GM12878 (cell line): ENCODE measurements at places on chromosomes 11 and 22. TPM values are rescaled to one million over a fixed set of nuclear protein-coding genes. Genes with fewer than 3 reads are reported as not detected.

Gene HBE1
- polyA plus RNA-seq, result not detected in 2 replicates

Gene GANAB
- 95.7 and 107 TPM in 2 replicates for polyA plus RNA-seq

Gene ELFN2
- not detected in 2 replicates for polyA plus RNA-seq

Gene C22orf42
- polyA plus RNA-seq, result not detected in 2 replicates

Gene RNF169
- polyA plus RNA-seq, result 0.74 and 0.79 TPM in 2 replicates

Gene SHANK2
- polyA plus RNA-seq, result not detected in 2 replicates

Gene DCHS1
- 0.04 TPM in 2 replicates for polyA plus RNA-seq

Gene PHLDA2
- 0.16 and 0.28 TPM in 2 replicates for polyA plus RNA-seq

Gene TSGA10IP
- polyA plus RNA-seq, result not detected in 2 replicates

Gene MFRP
- polyA plus RNA-seq, result not detected in 2 replicates

DNA sequence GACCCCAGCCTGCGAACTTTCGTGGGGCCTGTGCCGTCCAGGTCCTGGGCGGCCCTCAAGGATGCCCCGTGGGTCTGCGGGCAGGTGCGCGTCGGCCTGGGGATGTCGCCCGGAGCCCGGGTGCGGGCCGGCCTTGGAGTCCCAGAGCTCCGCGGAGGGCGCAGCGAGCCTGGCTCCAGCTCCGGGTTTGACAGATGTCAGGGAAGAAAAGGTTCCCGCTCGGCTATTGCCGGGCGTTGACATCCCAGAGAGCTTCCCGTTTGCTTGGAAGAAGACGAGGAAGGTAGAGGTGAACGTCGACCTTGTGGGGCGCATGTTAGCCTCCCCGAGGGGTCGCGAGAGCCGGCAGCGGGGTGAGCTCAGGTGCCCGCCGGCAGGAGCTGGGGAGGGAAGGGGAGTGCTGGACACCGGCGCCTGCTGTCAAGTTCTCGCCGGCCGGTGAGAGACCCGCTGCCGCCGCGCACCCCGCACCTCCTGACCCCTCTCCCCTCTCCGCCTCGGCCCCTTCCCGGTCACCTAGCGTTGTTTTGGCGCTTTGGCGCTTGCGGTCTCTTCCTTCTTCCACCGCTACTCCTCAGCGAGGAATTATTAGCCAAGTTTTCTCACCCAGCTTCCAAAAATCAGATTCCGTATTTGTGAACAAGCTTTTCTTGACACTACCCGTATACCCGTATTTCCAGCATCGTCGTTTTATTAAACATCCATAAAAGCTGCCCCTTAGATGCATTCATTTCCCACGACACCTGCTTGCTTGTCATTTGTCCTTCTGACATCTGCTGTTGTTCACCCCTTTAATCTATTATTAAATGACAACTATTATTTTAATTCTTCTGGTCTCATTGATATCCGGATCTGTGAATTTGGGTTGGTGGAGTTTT is 1.3 kb downstream of the BMAL1 start:
- no peak for DNase-seq

- DNase-seq, result no peak
These were observed 2.8 kb upstream of the CRACR2B start for GRCh38 chr11:824942-825341.

- peak; percentile 70 for DNase-seq
These were observed at the start of gene C2CD2L for GRCh38 chr11:119106564-119107537. Gene C2CD2L (plus strand): TSS chr11:119107344. CDS start chr11:119107742, 398 bp downstream.

GRCh38 chr11:33347490-33348125 is 90.4 kb downstream of the HIPK3 start:
- no peak for DNase-seq

GRCh38 chr11:39745401-39745800 is 1714.1 kb downstream of the LRRC4C start:
- no peak for DNase-seq

DNA sequence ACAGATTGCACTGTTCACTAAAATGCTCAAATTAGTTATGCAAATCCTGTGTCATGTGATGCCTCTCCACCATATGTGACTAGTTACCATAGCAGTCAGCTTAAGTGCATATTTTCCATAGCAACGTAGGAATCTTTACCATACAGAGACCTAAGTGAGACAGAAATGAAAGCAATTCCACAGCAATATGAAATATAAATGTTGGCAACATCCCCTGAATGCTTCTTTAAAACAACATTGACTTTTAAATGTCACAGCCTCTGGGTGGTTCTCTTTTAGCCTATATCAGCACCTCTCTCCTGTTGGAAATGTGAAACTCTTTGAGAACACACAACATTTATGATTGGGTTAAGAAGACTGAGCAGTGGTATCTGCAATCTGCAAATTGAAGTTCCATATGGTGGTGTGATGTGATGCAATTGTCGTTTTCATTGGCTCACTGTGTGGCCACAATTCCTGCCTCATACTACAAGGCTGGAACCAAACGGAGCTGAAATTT is 814.6 kb downstream of the DLG2 start:
- DNase-seq, result no peak

GRCh38 chr22:36469094-36469710 is 12.2 kb downstream of the TXN2 start:
- no peak for DNase-seq

DNA sequence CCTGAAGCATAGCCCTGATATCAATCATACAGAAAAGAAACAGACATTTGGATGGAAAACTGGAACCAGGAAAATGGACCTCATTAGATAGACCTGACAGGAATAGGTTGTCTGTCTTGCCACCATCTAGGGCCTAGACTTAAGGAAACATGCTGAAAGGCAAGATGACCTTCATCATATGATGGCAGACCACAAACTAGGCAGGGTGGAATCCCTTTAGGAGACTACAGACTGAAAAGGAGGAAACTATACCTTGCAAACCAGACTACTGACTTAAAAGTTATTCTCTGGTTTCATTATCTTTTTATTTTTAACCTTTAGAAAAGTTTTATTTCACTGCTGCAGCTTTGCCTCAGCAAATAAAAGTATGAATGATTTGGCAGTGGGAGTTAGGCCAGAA is 20.3 kb downstream of the SBF2 start:
- DNase-seq, result no peak

GRCh38 chr11:114397349-114397982 is 2.8 kb downstream of the C11orf71 start:
- no peak for DNase-seq

DNA sequence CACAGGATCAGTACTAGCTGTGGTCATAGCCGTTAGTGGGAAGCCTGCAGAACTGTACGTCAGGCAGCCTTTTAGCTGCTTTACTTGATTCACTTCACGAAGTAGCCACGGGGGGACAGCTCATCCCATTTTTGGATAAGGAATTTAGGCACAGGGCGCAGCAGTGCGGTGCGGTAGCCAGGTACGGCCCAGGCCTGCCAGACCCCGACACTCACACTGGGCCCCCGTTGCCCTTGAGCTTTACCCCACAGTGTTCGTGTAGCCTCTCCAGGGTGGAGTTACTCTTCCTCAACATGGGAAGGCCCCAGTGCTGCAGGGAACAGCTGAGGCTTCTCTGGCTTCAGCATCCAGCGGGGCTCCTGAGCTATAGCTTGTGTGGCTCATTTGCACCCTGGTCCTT is 59.4 kb downstream of the SBF1 start:
- DNase-seq, result no peak

GRCh38 chr22:41780746-41781505 is 19.6 kb upstream of the CCDC134 start:
- DNase-seq, result peak; percentile 90

DNA sequence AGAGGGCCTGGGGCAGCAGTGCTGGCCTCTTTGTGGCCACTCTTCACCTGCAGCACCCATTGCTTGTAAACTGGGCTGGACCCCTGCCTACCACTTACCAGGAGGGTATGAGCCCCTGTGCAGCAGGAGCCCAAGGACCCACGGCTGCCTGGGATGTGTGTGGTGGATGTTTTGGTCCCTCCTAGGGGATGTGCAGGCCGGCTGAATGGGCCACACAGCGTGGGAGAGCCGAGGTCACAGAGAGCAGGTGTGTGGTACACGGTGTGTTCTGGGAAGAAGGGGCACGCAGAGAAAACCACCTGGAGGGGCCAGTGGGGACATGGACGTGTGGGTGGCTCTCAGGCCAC is 19.3 kb upstream of the GNB1L start:
- no peak for DNase-seq

DNA sequence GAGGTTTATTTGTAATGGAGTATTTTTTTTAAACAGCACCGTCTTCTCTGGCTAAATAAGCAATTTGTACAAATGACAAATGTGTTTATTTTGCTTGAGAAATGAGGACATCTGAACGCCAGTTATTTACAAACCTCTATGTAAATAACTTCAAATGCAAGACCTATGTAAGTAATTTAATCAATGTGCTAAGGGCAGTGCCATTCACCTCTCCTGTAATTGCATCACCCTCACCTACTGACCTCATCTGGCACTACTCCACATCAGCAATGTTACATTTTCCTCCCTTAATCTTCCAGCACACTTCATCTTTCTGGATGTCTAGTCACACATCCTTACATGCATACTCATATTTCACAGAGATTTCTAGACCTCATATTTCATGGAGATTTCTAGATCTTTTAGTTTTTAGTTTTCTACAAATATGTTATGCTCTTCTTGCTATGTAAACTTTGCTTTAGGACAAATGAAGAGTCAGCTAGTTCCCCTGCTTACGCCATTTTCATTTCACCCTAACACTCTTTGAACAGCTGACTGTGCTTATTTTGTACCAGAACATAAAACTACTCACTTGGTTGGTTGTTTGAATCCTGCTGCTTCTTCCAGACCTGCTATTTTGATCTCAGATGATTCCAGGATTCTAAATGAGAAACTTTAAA is 238.6 kb downstream of the GRM5 start:
- DNase-seq, result no peak

GRCh38 chr11:69486773-69487291 is 5.4 kb downstream of the LINC01488 start:
- DNase-seq, result no peak

GRCh38 chr11:335779-336658 is 15.4 kb upstream of the IFITM3 start:
- no peak for DNase-seq

- DNase-seq, result no peak
These were observed 89.0 kb downstream of the ISX start for GRCh38 chr22:35154937-35155387.

- DNase-seq, result no peak
These were observed 109.9 kb downstream of the NAV2 start for GRCh38 chr11:19822531-19822930.

DNA sequence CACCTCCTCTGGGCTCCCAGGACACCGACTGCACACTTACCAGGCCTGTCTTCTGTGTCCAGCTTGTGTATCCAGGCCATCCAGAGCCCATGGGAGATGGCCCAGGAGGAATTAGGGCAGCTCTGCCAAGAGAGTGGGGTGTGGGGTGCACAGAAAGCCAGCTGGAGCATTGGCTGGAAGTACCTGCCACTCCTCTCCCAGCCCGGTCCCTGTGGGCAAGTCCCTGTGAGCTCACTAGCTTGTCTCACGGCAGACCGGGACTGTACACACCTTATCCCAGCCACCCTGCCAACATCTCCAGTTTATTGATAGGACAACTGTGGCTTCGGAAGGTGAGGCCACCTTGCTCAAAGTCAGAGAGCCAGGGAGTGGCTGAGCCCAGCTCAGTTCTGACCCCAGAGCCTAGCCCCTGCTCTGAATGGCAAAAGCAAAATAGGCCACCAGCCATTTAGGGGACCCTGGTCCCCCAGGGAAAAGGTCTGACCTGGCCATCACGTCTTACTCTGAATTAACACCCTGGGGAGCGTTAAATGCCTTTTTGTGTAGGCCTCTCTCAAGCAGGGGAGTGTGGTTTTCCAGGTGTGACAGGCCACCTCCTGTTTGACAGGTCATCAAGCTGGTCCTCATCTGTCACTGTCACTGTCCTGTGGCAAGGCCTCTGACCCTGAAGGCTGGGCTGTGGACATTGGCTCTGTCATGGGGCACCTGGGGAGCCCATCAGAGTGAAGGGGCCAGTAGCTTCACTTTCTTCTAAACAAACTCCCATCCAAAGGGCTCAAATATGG is 15.1 kb downstream of the UQCR10 start:
- no peak for DNase-seq

GRCh38 chr11:121104312-121104762 is 3.3 kb downstream of the TECTA start:
- no peak for DNase-seq

- DNase-seq, result no peak
These were observed 303.6 kb downstream of the OPCML start for GRCh38 chr11:133228471-133229329.

DNA sequence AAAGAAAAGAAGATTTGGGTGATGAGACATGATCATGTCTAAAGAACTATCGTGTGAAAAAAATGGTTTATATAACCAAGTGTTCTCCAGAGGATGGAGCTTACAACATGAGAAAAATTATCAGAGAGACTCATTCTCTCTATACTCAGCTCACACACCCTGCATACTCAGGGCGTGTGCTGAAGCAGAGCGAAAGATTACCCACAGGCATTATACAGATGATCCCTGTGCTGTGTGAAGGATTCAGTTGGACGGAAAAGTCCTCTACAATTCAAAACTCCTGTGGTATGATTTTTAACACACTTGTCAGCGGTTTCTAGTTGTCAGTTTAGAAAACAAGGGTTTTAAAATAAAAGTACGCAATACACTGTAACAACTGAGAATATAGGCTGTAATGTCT is 267.3 kb downstream of the DLG2 start:
- no peak for DNase-seq

- no peak for DNase-seq
These were observed 23.6 kb upstream of the RNASEH2C start for GRCh38 chr11:65744026-65744698.

DNA sequence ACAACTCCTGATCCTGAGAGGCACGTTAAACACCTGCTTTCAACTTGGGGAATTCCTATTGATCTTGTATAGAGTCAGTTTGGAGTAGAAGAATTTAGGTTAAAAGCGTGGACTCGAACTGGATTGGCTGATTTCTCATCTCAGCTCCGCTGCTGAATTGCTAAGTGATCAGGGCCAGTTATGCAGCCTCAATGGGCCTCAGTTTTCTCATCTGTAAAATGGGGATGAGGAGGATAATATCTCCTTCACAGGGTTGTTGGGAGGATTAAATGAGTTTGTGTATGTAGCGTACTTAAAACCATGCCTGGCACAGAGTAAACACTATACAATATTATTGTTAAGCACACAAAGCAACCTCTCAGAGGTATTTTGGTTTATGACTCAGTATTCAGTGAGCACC is 53.2 kb upstream of the HEPHL1 start:
- no peak for DNase-seq

- no peak for DNase-seq
These were observed 179.1 kb downstream of the BLID start for GRCh38 chr11:121936781-121937447.

GRCh38 chr22:40504285-40505249 is 132.0 kb downstream of the MRTFA start:
- no peak for DNase-seq

GRCh38 chr11:2515401-2516275 is 70.8 kb downstream of the KCNQ1 start:
- DNase-seq, result no peak

DNA sequence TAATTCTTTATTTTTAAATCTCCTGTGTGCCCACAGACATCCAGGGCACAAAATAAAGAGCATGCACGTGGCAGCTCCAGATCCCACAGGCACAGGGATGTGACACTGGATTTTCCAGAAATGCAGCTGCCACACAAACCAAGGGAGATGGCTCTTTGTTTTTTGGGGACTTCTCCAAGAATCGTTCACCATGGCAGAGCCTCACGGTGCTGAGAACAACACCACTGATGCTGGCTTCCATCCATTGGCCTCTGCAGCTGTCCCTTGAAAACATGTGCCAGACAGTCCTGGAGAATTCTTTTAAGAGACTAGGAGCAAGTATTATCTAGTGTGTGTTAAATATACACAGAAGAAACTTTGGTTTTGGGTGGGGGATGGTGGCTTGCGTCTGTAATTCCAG is 108.4 kb upstream of the SLC22A12 start:
- DNase-seq, result no peak

GRCh38 chr11:110919241-110919922 is 207.1 kb upstream of the ARHGAP20 start:
- no peak for DNase-seq
